ENCODE measurements at places on chromosomes 12 and 14.

DNA sequence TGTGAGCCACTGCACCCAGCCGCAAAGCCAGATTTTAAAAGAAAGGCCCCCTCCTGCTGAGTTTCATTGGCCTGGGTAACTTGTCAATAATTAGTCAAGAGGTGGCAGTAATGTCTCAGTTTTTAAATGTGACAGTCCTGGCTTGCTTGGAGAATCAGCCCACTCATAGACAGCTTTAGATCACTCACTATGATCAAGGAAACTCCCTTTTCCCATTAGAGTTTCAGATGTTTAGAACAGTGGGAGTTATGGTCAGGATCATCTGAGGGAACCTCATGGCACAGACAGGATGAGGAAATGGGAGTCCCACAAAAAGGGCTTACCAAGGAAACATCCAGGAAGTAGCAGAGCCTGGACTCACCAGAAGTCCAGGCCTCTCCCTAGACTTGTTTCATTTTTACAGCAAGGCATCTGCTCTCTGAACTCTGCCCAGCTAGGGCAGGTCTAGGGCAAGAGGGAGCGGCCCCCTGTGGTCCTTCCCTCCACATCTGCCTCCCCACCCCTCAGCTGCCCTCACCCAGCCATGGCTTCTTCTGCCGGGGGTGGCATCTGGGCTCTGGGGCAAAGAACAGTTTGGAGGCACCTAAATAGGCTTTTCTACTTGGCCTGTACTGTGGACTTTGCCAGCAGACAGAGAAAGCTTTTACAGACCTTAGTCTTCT, 11.2 kb downstream of the BCL2L14 start:
- DNase-seq = no peak

DNA sequence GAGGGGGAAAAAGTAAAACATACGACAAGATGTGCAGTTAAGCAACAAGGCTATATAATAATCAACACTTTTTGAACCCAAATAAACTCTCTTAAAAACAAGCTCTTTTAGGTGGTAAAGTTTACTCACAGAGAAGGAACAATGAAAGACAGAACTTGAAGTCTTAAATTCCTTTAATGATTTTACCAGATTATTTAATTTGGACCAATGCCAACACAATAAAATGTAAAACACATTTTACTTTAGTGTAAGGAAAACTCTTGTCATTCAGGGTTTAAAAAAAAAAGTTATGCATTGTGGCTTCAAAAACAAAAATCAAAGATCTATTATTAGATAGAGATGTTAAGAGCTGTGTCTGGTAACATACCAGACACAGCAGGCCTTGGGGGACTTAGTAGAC, 13.1 kb downstream of the TSPAN8 start:
- no peak for DNase-seq

GRCh38 chr14:35988972-35989690, 163.0 kb downstream of the BRMS1L start:
- DNase-seq = no peak

- DNase-seq = no peak
These were observed 10.8 kb downstream of the PACS2 start for GRCh38 chr14:105325303-105325702.

DNA sequence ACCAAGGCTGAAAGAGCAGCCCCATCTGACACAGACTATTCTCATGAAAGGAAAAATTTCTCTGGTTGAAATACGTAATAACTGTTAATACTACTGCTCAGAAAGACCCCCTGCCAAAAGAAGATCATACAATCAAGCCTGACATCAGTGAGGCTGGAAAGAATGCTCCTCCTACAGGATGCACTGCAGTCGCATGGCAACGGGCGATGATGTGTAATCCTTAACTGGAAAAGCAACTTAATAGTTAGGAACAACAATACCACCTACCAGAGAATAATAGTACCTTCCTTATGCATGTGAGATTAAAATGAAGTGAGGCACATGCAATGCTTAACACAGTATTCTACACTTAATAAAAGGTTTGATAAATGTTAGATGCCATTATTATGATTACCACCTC, 1.2 kb upstream of the GOLGA5 start:
- DNase-seq = no peak

GRCh38 chr12:94678849-94679248, 28.5 kb upstream of the TMCC3 start:
- no peak for DNase-seq

DNA sequence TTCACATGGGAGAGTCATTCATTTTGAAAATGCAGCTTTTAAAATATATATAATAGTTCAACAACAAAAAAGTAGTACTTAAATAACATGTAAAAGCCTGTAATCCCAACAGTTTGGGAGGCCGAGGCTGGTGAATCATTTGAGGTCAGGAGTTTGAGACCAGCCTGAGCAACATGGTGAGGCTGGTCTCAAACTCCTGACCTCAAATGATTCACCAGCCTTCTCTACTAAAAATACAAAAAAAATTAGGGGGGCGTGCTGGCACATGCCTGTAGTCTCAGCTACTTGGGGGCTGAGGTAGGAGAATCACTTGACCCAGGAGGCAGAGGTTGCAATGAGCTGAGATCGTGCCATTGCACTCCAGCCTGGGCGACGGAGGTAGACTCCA, 256.3 kb upstream of the RGS6 start:
- no peak for DNase-seq

DNA sequence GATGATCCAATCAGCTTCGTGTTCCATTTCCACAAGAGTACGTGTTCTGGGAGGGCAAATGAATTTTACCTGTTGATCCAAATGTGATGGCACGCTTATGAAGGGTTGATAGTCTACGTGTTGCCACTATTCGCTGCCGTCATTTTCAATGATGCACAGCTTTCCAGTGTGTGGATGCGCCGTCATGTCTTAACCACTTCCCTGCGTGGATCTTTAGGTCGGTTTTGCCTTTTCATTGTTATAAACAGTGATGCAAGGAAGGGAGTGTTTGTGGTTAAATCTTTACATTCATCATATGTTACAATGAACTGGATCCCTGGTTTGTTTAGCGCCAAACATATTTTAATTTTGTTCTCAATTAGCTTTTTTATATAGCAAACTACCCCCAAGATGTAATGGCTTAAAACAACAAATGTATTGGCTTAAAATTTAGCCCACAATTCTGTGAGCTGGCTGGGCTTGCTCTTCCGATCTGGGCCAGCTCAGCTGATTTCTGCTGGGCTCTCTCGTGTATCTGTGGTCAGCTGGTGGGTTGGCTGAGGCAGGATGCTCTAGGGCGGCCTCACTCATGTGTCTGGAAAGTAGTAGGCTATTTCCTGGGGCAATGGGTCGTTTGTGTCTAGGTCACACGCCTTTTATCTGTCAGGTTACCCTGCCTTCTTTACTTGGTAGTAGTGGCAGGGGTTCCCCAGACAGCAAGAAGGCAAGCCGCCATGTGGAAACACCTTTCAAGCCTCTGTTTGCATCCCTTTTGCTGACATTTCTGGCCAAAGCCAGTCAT, 176.7 kb downstream of the CRADD start:
- DNase-seq = no peak

GRCh38 chr14:102591944-102592762, at the start of gene RCOR1:
Gene RCOR1 (plus strand): TSS chr14:102592649. CDS start chr14:102592887, 238 bp downstream.
- peak; percentile 98 for DNase-seq

- no peak for DNase-seq
These were observed 23.1 kb downstream of the EEA1 start for GRCh38 chr12:92905811-92906554.

DNA sequence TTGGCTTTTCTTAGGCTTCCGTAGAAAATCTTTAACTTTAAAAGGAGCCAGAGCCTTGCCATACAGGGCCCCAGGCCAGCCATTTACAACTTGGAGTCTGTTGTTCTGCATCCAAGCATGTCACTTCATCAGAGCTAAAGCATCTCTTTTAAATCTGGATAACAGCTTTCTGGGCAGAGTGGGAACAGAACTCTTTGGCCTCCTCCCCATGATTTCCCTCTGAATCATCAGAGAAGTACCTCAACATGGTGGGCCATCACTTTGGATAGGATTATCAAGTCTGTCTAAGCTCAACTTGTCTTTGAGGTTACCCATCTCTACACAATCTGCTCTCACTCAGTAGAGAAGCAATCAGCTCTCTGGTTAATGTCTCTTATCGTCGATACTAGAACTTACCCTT, 170.9 kb downstream of the SLC6A15 start:
- DNase-seq = no peak

DNA sequence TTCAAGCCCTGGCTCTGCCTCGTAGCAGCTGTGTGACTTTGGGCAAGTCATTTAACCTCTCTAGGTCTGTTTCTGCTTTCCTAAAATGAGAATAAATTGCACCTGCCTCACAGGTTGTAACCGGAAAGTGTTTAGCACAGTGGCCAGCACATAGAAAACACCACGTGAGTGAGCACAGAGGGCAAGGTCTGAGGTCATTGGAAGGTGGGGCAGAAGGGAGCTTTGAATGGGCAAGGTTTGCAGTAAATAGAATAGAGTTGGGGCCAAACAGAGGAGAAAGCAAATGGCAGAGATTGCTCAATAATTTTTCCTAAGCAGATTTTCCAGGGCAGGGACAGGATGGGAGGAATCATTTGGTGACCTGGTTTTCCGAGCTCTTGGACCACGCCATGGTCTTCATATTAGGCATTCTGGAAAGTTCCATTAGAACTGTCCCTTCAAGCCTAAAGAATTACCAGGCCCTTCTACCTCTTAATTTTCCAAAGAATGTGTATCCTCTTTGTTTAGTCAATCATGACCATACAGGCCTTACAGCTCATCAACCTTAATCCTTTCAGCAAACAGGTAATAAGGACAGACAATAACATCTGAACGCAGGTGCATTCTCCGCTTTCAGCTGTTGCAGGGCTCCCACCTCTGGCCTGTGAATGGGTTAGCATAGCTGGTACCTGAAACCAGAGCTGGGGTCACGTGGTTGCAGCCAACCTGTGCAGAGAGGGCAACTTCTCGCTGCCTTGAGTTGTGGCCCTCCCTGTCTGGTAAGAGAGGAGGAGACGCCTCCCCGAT, 53.8 kb downstream of the VWF start:
- DNase-seq = no peak

GRCh38 chr14:26707234-26707633, 109.4 kb upstream of the NOVA1 start:
- DNase-seq = no peak

- no peak for DNase-seq
These were observed 21.1 kb downstream of the SOAT2 start for GRCh38 chr12:53124352-53124723.

DNA sequence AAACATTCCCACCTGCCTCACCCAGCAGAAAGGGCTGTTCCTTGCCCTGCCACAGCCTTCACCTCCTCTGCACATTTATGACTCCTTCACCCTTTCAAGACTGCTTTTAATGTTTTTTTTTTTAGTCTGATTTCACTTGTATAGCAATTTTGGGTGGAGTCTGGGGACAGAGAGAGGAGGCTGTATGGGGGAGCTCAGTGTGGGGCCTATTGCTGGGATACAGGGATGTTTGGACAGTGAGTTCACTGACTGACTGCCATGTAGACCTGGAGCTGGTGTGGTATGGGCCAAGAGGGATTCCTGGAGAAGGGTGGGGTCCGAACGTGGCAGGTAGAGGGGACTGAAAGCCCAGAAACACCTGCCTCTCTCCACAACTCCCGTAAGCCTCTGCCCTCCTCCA, 1.9 kb upstream of the KRT85 start:
- no peak for DNase-seq

- no peak for DNase-seq
These were observed 28.6 kb downstream of the EML1 start for GRCh38 chr14:99821519-99822508.

GRCh38 chr14:65239938-65240296, 137.6 kb upstream of the MAX start:
- no peak for DNase-seq

GRCh38 chr14:68292441-68293215, 473.0 kb downstream of the RAD51B start:
- no peak for DNase-seq

- DNase-seq = no peak
These were observed 189.7 kb downstream of the FSCB start for GRCh38 chr14:44317441-44317746.

DNA sequence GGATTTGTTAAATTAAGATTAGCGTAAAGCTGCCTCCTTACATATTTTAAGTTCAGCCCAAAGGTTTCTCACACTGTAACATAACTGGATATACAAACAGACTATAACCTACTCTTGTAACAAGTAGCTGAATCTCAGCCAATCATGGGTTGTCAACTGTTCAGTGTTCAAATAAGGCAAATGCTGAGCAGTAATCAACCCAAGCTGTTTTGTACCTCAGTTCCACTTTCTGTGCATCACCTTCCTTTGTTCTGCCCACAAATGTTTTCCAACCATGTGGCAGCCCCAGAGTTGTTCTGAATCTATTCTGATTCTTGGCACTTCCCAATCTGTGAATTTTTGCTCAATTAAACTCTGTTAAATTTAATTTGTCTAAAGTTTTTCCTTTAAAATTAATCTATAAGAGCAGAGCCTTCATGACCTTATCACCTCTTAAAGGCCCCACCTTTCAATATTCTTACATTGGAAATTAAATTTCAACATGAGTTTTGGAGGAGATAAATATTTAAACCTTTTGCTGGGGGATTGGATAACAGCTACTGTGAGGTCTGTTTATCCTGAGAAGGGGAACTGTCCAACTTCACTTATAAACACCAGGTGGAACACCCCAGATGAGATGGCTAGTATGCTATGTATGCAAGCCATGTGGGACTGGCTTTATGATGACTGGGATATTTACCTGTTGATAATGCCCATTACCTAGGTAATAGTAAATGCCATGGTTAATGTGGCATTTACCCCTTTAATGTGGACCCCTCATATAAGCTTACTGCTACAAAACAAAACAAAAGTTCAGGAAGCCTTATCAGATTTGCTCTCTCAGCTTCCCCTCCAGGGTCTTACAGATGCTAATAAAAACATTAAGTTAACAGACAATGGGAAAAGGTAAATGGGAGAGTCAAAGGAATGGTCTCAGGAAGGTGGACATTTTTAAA, 42.2 kb upstream of the ARID2 start:
- DNase-seq = no peak

DNA sequence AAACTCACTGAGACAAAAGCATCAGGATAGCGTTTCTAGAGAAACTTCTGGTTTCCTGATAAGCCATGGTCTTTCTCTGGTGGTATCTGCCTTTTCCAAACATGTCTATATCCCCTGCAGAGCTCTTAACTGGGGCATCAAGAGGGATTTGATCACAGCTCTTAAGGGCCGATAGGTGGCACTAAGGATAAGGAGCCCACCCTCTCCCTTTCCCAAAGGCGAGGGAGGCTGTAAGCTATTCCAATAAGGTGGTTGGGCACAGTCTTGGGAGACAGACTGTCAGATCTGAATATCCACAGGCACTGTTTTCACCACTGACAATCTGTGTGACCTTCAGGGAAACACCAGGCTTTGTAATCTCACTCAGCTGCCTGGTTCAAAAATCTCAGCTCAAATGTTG, 206.0 kb downstream of the ADGRD1 start:
- DNase-seq = no peak

- no peak for DNase-seq
These were observed 23.7 kb downstream of the BMP4 start for GRCh38 chr14:53932966-53933365.

GRCh38 chr14:49189375-49189774, 396.8 kb downstream of the RPS29 start:
- no peak for DNase-seq

GRCh38 chr12:92233346-92234015, 87.8 kb upstream of the BTG1 start:
- no peak for DNase-seq

Data from activated CD8-positive, alpha-beta memory T cell treated with anti-CD3 and anti-CD28 coated beads for 24 hours (primary cell).